ENCODE measurements at places on chromosomes 3 and 15.

GRCh38 chr3:62416144-62416543 is 42.8 kb upstream of the FEZF2 start:
- no peak for DNase-seq

DNA sequence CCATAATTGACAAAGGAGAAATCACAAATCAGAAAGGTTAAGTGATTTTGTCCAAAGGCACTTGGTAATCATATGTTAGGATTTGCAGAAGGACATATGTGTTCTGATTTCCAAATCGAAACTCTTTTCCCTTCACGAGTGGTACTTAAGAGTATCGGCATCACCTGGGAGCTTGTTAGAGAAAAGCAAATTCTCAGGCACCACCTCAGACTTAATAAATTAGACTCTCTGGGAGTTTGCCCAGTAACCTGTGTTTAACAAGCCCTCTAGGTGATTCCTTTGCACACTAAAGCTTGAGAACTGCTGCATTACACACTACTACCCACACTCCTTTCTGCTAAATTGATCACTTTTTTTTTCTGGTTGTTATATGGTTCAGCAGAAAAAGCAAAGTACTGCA is 116.2 kb downstream of the SERPINI1 start:
- no peak for DNase-seq

- no peak for DNase-seq
Measured at GRCh38 chr15:53437366-53437765, 322.1 kb downstream of the WDR72 start.

GRCh38 chr3:129023909-129024308 is 22.8 kb downstream of the EFCC1 start:
- no peak for DNase-seq

DNA sequence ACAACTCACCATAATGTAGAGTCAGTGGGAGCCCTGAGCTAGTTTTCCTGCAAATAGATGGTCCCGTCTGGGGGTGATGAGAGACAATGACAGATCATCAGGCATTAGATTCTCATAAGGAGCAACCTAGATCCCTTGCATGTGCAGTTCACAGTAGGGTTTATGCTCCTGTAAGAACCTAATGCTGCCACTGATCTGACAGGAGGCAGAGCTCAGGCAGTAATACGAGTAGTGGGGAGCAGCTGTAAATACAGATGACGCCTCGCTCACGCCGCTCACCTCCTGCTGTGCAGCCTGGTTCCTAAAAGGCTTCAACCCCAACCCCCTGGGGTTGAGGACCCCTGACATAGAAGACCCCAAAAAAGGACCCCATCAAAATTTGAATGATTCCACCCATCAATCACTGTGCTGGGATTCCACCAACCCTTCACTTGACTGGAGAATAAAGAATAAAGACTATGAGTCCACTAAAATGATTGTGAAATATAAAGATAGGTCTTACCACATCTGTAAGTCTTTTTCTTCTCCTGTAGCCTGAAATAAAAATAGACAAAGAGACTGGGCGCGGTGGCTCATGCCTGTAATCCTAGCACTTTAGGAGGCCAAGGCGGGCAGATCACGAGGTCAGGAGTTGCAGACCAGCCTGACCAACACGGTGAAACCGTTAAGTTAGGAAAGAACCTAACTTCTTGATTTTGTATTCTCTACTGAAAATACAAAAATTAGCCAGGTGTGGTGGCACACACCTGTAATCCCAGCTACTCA is 9.9 kb upstream of the UBL7 start:
- no peak for DNase-seq

GRCh38 chr3:38950581-38950980 is 101.2 kb downstream of the SCN11A start:
- no peak for DNase-seq

DNA sequence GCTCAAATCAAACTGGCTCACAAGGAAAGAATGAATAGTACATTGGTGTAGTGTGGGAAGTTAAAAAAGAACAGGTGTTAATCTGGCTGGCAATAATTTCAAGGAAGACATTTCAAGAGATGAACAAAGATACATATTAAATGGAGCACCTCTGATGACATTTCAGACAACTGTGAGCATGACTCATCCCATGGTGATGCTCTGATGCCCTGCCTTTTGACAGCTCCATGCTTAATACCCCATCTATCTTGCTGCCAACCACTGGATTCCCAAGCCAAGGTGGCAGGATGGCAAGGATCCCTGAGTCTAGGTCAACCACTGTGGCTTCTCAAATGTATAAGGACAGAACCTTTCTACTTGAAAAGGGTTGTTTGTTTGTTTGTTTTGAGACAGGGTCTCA is 29.3 kb downstream of the LRRC2 start:
- no peak for DNase-seq

DNA sequence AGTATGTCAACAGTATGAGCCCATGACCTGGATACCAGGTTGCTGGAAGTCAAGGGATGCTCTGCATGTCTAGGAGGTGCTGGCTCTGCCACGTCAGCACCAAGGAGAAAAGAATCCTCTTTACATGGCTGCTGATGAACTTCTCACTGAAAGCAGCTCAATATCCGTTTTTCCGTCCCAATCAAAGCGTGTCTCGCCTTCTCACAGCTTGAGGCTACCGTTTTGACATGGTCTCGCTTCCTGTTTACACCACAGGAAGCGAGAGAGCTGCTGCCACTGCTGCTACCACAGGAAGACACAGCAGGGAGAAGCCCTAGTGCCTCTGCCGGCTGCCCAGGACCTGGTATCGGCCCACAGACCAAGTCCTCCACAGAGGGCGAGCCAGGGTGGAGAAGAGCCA is 27.3 kb downstream of the STARD5 start:
- no peak for DNase-seq

- no peak for DNase-seq
Measured at GRCh38 chr15:98609144-98609852, 39.0 kb upstream of the IGF1R start.

DNA sequence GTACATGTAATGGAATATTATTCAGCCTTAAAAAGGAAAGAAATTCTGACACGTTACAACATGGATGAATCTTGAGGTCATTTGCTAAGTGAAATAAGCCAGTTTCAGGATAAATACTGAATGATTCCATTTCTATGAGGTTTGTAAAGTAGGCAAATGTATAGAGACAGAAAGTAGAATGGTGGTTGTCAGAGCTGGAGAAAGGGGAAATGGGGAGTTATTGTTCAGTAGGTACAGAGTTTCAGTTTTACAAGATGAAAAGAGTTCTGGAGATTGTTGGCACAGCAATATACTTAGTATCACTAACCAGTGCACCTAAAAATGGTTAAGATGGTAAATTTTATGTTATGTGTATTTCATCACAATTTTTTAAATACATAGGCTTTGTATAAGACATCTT is 60.6 kb downstream of the USP8 start:
- no peak for DNase-seq

DNA sequence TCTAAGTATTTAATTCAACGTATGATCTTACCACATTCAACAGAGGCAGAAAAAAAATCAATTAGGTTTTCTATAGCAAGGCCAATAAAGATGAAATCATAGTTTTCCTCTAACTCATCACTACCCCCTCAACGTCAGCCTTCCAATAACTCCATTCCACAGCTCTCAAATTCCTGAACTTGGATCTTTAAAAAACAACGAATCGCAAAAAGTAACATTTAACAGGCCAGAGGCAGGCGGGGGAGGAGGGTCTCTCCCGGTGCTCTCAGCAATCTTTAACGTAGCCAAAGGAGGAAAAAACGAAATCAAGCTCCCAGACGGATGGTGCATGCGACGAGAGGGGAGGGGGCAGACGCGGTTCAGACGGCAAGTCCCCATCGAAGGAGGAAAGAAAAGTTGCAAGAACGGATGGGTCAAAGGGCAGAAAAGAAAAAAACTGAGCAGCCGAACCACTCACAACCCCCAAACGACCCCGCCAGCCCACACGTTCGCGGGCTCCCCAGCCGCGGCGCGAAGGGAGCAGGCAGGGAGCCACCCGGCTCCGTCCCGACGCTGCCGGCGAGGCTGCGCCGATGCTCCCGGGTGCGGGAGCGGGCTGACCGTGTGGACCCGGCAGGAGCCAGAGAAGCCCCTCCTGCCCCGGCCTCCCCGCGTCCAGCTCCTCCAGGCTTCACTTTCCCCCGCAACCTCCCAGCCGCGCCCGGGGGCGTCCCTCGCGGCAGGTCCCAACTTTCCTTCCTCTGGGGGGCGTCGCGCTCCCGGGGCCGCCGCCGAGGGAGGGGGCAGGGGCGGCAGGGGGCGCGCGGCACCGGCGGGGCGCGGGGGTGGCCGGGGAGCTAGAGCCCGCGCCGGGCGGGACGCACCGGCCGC is 703 bp downstream of the PEAK1 start:
- peak; percentile 39 for DNase-seq

DNA sequence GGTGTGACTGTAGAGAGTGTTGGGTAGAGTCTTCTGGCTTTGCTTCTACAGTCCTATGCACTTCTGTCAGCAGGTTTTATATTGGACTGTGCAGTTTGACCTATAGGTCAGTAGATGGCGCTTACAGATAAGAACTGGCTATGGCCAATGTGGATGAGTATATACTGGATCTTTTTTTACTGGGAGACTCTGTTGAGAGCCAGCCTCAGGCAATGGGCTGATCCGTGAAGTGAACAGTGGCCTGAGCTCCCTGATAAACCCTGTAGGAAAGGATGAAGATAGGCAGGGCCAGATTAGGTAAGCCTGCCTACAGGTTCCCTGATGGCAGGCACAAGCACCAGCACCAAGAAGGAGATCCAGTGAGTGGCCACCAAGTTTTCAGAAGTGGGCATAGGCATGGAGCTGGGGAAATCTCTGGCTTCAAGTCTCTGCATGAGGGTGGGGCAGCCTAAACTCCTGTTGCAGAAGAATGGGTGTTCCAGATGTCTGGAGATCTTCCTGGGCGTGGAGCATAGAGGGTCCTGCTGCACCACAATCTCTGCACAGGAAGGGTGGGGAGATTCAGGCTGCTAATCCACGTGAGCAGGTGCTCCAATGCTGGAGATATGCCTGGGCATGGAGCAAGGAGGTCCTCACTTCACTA is 326.0 kb upstream of the SGO1 start:
- DNase-seq, result no peak

- peak; percentile 39 for DNase-seq
Measured at GRCh38 chr3:88219138-88219792, 69.5 kb downstream of the C3orf38 start.

DNA sequence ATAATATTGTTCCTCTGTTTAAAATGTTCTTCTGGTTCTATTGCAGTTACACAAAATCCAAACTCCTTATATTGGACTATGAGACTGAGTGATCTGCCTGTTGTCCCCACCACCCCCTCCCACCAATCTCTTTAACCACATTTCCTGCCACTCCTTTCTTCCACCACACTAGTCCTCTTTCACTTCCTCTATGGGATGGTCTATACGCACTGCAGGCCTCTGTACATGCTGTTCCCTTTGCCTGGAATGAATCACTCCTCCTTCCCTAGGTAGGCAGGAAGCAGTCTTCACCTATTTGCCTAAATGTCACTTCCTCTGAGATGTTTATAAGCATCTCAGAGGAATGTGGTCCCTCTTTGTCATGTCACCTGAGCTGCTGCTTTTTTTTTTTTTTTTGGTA is 4.0 kb downstream of the MAP2K1 start:
- DNase-seq, result no peak

DNA sequence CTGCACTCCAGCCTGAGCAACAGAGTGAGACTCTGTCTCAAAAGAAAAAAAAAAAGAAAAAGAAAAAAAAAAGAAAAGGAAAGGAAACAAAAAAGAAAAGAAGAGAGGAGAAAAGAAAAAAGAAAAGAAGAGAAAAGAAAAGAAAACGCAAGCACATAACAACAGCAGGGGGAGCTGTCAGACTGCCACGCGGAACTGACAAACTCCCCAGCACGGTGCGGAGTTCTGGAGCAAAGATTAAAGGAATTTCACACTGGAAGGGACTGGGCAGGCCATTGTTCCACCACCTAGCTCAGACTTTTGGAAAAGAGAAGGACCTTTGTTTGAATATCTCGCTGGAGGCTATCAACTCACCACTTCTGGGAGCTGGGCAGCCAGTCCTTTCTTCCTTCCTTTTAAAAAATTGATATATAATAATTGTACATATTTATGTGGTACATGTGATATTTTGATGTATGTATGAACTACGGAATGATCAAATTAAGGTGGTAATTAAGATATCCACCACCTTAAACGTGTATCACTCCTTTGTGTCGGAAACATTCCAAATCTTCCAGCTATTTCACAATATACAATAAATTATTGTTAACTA is 40.5 kb downstream of the DPPA2 start:
- DNase-seq, result peak; percentile 14

DNA sequence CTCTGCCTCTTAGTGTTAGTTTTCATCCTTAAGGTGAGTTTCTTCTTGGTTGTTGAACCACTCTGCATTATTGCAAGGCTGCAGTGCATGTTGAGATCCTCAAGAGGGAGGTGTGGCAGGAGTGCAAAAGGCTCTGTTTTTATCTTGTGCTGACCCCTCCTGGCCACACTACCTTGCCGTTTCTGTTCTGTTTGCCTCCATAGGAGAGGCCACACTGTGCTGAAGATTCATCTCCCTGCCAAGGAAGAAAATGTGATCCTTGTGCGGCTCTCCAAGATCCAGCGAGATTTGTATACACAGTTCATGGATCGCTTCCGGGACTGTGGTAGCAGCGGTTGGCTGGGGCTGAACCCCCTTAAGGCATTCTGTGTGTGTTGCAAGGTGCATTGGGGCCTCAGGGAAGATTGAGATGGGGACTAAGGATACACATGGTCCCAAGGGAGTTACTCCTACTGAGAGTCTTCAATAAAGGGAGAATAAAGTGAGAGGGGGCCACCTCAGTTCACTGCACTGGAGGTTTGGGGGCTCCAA is 33.0 kb upstream of the TEX264 start:
- DNase-seq, result no peak

GRCh38 chr3:124776856-124777255 is 46.6 kb downstream of the UMPS start:
- DNase-seq, result no peak

- DNase-seq, result no peak
Measured at GRCh38 chr15:62404194-62404985, 239.3 kb upstream of the C2CD4B start.

GRCh38 chr3:126620738-126621137 is 34.2 kb downstream of the TXNRD3 start:
- no peak for DNase-seq

- no peak for DNase-seq
Measured at GRCh38 chr15:77123854-77124253, 52.9 kb upstream of the TSPAN3 start.

DNA sequence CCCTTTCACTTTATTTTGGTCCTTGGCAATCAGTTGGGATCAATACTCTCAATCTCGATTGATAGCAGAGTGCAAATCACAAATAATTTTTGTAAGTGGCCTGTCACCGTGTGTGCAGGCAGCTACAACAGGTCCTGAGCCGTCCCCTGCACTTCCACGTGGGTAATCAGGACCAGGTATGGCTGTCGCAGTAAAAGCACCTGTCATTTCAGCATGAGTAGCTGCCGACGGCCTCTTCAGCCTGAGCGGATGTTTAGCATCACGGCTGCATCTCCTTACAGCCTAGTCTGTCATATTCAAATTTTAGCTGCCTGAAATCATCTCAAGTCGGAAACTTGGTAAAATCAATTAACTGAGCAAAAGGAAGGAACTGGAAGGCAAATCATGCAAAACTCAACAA is 53.0 kb upstream of the FOXP1 start:
- DNase-seq, result no peak

GRCh38 chr3:118729546-118729945 is 305.1 kb downstream of the IGSF11 start:
- DNase-seq, result no peak
